ENCODE measurements at places on chromosomes 5 and 9.
A peak's percentile ranks its signal among the peaks of the same experiment; 100 is the strongest.

GRCh38 chr5:38347040-38347763, 88.8 kb downstream of the EGFLAM start:
- no peak for DNase-seq

DNA sequence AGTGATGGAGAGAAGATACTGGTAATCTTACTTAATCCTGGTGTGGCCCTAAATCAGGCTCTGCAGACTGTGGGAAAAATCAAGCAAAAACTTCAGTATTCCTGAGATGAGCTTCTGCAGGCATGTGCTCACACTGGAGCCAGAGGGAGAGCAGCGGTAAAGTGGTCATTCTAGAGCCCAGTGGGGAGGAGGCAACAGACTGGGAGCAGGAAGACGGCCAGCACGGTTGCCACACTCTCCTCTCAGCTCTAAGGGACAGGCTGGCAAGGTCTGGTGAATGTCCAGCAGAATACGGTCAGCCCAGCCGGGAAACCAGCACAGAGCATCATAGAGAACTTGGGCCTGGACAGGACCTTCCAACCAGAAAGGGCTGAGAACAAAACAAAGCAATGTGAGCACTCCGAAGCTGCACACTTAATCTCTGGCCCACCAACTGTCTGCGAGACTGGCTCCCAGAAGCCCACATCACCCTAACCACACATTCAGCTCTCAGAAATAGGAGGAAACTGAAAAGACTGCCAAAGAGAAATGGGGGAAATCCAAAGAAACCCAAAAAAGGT, 30.3 kb downstream of the MED27 start:
- DNase-seq, result no peak

DNA sequence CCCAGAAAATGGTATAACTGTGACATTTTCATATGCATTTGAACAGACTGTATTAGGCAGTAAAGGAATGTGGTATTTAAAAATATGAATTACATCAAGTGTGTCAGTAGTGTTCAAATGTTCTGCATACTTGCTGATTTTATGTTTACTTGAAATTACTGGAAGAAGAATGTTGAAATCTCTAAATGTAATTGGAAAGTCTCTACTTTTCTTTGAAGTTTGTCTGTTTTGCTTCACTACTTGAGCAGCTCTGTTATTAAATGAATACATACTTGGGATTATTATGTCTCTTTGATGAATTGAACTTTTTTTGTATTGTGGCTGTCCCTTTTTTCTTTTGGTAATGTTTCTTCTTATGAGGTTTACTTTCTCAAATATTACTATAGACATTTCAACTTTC, 205.6 kb downstream of the TAF11L14 start:
- DNase-seq, result no peak

- DNase-seq, result no peak
Observed at GRCh38 chr5:85604378-85604777, 1013.4 kb upstream of the COX7C start.

GRCh38 chr9:37914154-37914551, 10.2 kb upstream of the SLC25A51 start:
- no peak for DNase-seq

DNA sequence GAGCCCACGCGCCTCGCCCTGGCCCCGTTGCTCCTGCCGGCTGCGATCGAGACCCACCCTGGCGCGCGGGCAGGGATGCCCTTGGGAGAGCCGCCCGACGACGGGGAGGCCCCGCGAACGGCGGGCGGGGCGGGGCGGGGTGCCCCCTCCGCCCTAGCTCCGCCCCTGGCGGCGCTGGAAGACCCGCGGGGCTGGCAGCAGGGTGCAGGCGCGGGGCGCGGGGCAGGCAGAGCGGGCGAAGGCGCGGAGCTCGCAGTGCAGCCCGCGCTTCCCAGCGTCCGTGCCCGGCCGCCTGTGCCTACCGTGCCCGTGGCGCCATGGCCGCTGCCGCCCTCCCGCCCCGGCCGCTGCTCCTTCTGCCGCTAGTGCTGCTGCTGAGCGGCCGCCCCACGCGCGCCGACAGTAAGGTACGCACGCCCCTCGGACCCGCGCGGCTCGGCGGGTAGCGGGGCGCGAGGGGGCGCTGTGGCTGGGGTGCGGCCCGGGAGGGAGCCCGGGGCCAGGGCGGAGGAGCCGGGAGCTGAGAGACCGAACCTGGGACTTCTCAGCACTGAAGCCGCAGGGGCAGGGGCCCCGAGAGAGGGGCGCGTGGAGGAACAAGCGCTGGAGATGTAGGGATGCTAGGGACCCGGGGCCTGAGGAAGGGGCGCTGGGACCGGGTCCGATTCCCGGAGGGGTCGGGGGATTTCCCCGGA, at the start of gene OLFML2A:
Gene OLFML2A, plus strand, starts transcription at position 180 of the 695 bp plus-strand sequence. Its CDS starts 138 bp downstream, at position 318.
- peak; percentile 47 for DNase-seq

DNA sequence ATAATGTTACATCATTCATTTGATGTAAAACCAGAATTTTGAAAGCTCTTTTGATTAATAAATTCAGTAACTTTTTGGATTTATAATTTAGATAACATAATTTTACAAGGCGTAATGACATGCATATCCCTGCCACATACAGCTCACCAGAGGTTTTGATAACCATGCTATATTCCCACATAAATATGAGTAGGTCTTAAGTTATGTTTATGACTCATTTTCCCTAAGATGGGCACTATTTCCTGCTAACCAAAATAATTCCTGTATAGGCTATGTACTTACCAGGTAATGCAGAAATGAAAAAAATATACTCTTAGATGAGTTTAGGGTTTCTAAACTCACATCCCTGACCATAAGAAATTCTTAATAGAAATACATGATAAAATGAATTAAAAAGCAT, 93.9 kb upstream of the EDIL3 start:
- no peak for DNase-seq

- no peak for DNase-seq
Observed at GRCh38 chr5:64213011-64213410, 47.4 kb downstream of the RNF180 start.

DNA sequence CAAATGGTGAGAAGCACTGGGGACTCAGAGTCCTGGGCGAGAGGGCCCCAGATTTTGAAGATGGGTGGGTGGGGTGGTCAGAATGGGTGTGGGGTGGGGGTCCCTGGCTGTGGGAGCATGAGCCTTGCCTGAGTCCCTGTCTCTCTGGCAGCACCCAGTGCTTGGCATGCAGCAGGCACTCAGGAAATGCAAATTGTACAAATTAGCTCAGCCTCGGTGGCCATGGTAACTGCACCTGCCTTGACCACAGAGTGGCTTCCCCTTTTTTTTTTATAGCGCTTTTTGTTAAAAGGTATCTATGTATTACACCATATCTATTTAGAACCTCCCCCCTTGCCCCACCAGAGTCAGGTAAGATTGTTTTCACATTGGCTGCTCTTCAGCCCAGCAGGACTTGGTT, 19.2 kb upstream of the PITX1 start:
- no peak for DNase-seq

- DNase-seq, result no peak
Observed at GRCh38 chr5:163622799-163623198, 117.4 kb downstream of the MAT2B start.

GRCh38 chr5:131997026-131997726, 14.3 kb downstream of the ACSL6 start:
- no peak for DNase-seq

- no peak for DNase-seq
Observed at GRCh38 chr5:6637590-6637989, 4.3 kb downstream of the SRD5A1 start.

GRCh38 chr9:93124793-93125192, 9.3 kb downstream of the NINJ1 start:
- no peak for DNase-seq

DNA sequence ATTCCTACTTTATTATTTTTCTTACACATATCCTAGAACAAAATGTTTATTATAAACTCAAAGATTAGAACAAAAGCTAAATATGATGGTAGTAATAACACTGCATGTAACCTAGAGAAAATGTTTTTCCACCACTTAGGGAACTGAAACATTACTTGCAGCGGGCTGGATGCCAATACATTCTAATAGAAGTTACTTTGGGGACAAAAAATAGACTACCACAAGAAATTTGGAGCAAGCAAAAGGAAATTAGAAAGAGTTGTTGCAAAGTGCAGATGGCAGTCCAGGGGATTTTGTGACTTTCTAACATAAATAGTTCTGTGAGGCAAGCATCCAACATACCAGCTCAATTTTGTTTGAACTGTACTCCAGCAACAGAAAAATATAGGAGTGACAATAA, 255.3 kb upstream of the GRIN3A start:
- DNase-seq, result no peak

DNA sequence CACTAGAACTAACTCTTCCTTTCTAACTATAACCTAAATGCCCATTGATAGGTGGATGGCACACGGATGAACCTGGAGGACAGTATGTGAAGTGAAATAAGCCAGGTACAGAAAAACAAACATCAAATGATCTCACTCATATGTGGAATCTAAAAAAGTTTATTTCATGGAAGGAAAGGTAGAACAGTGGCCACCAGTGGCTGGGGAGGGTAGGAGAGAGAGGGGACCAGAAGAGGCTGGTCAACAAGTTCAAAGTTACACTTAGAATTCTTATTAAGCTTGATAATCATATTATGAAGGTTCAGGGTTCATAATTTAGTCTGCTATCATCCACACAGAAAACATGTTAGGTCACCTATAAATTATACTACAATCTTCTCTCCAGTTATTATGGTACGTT, 107.6 kb upstream of the SLC12A2 start:
- no peak for DNase-seq

GRCh38 chr5:160641405-160641804, 210.6 kb downstream of the ATP10B start:
- DNase-seq, result no peak

DNA sequence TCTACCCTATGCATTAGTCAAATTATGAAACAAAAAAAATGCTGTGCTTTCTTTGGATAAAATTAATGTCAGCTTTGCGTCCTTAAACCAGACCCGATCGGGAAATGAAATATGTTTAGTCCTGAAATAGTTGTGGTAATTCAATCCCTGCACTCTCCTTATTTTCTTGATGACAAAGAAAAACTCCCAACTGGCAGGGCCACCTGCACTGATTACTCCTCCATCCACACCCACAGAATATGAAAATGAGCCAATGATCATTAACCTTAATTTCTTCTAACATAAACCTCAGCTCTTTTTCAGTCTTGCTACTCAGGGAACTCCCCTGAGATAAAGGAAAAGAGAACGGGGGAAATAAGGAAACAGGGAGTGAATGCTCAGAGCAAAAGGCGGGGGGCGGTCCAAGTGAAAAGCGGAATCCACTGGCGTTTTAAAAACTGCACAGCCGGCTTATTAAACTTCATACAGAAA, 245.3 kb downstream of the BNC2 start:
- DNase-seq, result no peak

DNA sequence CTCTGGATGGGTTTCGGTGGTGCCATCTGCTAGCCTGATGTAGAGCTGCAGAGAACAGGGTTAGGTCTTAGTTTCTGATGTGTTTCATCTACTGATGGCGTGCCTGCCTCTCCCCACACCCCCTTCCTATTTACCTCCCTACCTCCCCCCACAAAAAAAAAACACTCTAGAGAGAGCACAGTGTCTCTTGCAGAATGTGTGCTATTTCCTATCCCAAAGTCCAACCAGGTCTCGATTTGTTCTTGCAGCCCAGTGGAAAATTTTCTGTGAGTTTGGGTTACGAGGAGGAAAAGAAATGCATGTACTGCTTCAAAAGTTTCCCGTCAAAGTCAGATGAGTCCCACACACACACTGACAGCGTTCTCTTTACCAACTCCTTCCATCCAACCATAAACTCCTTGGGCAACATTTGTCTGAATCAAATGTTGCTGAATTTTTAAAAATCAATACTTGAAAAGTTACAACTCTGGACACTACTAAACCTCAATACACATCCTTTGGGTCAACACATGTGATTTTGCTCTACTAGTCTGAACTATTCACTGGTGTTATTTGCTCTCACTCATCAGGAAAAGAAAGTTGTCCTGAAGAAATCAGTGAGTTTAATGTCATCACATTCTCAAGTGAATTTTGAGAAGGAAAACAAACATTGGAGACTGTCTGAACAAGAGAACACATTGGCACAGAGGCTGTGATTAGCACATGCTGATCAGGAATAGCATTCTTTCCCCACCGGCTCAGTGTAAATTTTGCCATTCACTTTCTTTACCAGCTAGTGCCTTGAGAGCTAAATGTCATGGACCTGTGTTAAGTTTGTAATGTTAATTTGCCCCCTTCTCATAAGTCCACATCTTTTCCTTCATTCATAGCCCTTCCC, 84.1 kb downstream of the MAMDC2 start:
- DNase-seq, result no peak

DNA sequence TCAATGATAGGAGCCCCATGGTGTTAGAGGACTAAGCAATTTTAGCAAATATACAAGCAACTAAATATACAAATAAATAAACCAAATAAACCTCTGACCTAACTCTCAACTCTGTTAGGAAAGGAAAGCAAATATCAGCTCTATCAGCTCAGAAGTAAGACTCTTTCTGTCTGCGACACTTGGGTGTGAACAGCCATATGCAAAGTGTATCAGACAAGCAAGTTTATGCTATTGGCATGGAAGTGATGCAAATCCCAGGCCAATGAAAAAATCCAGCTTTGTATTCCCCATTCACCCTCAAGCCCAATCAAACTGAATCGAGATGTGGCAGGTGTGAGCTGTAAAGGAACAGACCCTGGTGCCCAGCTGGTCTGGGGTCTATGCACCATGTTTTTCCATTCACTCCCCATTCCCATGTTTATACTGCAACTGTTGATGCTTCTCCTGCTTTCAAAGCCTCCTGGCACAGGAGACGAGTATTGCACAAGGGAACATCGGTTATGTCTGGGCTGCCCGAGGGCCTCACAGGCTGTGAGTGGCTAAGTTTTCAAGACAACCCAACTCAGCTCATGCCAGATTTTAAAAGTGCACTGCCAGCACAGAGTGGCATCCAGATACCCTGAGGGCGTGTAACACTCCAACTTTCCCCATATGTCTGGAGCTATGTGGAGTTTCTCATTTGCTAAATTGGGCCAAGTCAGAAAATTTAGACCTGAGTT, 73.1 kb downstream of the FEM1C start:
- DNase-seq, result peak; percentile 43

GRCh38 chr9:100027543-100027942, 71.3 kb downstream of the ERP44 start:
- no peak for DNase-seq

DNA sequence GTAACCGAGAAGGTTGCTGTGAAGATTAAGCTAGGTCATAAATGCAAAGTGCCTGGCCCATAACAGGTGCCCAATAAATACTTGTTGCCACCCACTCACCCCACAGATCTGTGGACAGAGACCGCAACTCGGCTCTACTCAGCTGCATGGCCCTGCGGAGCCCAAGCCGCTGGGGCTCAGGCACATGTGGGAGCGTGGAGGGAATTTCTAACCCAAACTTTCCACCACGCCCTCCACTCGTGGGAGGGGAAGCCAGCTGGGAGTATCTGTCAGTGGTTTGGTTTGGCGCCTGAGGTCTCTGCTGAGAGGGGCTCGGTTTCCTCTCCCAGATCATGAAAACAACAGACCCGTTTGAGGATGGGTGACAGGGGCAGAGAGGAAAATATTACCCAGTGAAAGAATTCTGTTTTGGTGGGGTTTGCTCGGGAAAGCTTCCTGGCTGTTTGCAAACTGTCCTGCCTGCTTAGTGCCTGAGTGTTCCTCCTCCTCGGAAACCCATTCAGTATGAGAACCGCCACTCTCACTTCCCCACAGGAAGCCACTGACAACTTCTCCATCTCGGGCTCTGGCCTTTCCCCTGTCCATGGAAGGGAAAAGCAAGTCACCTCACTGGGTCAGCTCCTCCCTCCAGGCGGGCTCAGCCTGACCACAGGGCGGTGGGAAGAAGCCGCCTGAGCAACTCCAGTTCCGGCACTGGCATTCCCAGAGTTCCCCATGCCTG, 60.1 kb downstream of the RGS3 start:
- peak; percentile 75 for DNase-seq

GRCh38 chr9:137190315-137190856, 1.9 kb downstream of the SSNA1 start:
- DNase-seq, result no peak
